ENCODE measurements at places on chromosomes 1 and 21.

GRCh38 chr1:27889506-27889905 is 17.2 kb downstream of the THEMIS2 start:
- DNase-seq, result no peak

DNA sequence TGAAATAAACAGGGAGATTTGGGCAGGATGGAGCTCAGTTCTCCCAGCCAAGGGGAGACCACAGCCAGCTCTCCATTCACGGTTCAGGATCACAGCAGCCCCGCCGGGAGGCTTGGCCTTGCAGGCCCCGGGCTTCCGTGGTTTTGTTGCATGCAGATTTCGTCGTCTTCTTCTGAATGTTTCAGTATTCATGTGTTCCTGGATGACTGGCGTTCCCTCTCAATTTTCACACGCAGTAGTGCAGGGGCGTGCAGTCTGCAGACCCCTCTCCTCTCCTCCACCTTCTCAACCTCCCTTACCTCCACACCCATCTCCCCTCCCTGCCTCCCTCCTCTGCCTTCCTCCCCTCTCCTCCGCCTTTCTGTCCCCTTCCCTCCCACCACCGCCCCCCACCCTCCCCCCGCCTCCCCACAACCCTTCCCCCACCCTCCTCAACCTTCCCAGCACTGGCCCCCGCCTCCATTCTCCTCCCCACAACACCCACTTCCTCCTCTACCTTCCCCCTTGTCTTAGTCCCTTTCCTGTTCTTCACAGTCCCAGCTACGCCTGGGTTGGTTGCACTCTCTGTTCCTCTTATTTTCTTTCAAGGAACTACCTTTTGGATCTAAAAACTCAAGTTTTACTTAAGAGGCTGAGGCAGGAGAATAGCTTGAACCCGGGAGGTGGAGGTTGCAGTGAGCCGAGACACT is 8.4 kb upstream of the SLC19A1 start:
- DNase-seq, result no peak

DNA sequence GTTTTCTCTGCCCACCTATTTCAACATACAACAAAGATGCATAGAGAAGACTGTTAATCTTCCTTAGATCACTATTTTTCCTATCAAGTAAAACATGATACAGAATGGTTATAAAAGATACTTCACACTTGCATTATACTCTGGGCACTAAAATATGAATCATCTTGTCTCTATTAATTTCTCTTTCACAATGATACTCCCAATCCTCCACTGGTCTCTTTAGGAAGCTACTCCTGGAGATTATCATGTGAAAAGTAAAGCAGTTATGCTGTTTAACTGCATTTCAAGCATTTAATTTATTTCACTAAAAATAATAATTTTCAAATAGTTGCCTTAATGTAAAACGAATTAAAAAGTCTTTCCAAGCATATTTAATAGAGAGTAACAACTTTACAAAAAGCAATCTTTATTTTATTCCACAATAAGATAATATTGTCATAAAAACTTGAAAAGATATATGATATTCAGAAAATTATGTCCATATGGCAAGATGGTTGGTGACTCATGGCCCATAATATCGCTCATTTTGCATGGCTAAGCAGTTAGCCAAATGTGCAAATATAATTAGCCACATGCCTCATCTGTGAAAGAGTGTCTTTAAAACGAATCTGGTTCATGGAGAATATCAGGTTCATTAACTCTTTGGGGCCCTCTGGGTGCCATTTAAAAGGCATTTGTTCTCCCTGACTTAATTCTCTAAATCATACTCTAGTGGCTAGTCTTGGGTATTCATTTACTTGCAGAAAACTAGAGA is 1569.0 kb upstream of the B3GALT2 start:
- no peak for DNase-seq

DNA sequence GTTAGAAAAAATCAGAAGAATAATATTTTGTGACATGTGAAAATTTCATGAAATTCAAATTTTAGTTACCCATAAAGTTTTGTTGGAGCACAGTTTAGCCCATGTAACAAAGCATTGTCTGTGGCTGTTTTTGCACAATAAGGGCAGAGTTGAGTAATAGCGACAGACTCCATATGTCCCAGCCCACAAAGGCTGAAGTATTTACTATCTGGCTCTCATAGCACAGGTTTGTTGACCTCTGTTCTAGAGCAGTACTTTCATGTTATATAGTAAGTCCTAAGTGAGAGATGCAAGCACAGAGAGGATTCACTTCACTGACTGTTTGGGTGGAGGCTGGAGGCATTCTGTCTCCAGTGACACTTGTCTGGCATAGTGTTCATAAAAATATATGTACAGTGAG is 6.8 kb downstream of the LAMC1 start:
- DNase-seq, result no peak

- no peak for DNase-seq
Measured at GRCh38 chr1:56297208-56297607, 282.2 kb downstream of the PLPP3 start.

DNA sequence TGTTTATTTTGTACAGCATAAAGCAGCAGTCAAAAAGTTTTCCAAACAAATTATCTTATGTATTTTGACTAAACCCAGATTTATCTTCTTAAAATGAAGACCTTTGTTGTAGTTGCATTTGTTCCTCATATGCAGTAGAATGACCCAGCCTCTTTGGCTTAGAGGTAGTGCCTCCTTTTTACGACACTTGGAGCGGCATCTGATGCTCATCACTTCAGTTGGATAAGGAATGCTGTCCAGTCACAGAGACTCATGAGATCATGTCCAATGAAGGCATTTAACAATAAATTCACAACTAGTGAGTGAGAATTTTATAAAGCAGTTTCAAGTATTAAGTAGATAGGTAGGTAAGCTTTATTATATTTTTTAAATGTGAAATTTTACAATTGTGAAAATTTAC is 35.2 kb downstream of the PTPRC start:
- DNase-seq, result no peak

All from activated CD8-positive, alpha-beta memory T cell treated with anti-CD3 and anti-CD28 coated beads for 48 hours (primary cell).